ENCODE measurements at places on chromosomes 13 and 19.

GRCh38 chr13:106858903-106859532 is 291.1 kb upstream of the ARGLU1 start:
- DNase-seq: no peak

GRCh38 chr13:44021422-44021821 is 141.7 kb downstream of the LACC1 start:
- DNase-seq: no peak

- DNase-seq: no peak
Observed at GRCh38 chr19:7304200-7304599, 10.0 kb upstream of the INSR start.

DNA sequence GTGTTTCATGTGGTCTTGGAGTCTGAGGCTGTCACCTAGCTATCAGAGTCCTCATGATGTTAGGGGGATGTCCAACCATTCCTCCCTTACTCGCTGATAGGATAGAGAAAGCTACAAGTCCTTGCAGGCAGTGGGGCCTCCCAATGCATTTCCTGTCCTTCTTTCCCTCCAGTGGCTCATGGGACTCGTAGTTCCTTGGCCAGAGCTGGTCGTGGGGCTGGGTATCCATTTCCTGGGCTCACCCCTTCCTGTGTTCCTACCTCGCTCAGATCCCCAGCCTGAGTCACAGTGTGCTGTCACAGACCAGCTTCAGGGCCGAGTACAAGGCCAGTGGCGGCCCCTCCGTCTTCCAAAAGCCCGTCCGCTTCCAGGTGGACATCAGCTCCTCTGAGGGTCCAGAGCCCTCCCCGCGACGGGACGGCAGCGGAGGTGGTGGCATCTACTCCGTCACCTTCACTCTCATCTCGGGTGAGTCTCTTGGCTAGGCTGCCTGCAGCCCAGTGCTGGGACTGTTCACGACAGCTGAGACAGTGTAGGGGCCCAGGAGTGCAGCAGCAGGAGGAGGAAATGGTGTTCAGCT is 19.1 kb downstream of the TMEM150B start:
- no peak for DNase-seq

DNA sequence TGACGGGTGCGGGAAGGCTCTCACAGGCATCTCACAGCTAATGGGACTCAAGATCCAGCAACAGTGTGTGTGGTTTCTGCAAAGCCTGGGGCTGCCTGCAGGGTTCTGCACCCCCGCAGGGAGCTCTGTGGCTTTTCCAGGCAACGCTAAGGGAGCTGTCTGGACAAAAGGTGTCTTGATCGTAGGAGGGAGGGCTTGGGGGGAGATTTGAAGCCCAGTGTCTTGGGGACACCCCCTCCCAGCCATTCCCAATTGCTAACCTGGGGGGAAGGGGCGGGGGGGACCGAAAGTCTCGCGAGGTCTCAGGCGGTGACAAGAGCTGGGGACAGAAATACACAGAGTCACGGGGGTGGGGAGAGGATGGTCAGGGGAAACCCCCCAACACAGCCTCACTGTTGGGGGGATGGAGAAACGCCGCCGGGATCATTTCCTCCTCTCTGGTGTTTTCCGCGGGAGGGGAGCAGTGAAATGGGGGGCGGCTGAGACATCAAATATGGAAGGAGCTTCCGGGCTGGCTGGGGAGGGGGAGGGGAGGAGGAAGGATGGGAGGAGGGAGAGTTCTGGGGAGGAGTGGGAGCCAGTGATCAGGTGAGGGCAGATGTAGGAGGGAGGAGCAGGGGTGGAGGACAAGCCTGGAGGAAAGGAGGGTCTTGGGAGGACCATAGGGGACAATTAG is 13.3 kb downstream of the KCNC3 start:
- no peak for DNase-seq

DNA sequence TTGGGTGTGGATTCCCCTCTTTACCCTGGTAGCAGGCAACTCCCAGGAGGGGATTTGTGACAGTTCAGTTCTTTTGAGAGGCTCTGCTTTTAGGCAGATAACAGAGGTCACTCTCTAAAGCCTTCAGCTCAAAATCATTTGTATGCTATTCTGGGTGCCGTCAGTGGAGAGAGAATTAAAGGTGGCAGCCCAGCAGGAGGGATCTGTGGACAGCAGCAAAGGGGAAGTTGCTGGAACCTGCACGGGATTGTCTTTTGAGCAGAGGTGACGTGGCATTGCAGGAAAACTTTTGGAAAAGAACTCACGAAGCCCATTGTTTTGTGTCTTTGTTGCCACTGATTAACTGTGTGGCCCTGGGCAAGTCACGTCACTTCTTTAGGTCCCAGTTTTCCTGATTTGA is 62.4 kb upstream of the C1QTNF9 start:
- no peak for DNase-seq

- DNase-seq: no peak
Observed at GRCh38 chr19:40219721-40220276, 1.6 kb upstream of the TTC9B start.

DNA sequence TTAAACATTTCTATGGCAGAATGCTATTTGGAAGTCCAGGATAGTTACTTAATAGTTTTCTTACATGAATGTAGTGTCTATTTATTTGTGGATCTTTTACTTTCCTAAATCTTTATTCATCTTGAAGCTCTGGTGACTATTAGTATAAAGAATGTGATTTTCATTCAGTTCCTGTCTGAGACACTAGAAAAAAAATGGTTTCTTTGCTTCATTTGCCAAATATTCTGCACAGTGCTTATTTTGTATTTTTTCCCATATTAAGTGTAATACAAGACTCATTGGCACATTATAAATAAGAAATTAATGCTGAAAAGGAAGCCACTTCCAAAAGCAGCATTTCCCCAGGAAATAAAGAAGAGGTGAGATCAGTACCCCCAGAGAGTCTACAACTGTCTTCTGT is 109.8 kb downstream of the POSTN start:
- no peak for DNase-seq

GRCh38 chr19:15195371-15196334 is 5.1 kb downstream of the NOTCH3 start:
- no peak for DNase-seq

DNA sequence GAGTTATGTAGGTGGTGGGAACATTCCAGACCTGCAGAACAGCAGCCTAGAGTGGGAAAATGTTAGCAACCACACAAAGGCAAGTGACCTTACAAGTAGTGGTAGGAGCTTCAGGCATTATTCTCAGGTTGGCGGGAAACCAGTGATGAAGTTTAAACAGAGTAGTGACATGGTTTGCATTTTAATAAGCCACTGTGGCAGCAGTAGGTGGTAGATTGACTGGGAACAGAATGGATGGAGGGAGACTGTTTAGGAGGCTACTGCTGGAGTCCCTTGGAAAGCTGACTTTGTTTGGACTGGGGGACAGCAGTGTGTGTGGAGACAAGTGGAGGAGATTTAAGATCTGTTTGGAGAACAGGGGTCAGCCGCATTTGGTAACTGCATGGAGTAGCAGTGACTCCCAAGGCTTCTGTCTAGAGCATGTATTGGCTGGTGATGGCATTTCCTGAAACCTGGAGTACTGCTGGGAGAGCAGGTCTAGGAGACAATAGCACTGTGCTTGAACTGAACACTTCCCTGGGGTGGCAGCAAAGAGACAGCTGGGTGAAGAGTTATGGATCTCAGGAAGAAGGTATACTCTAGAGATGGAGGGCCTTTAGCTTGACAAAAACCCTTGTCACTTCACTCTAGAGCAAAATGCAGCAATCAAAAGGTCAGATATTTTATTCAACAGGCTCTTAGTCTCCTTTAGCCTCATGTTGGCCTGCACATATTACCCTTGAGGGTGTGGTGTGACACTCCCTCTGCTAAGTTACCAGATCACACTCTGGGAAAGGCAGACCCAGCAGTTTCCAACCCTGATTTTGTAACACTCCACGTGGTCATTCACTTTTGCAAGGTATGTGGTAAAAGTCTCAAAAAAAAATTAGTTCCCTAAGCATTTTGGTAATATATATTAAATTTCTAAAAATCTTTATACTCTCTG is 70.3 kb downstream of the DHRS12 start:
- no peak for DNase-seq

- no peak for DNase-seq
Observed at GRCh38 chr13:97967948-97968347, 14.5 kb downstream of the IPO5 start.

DNA sequence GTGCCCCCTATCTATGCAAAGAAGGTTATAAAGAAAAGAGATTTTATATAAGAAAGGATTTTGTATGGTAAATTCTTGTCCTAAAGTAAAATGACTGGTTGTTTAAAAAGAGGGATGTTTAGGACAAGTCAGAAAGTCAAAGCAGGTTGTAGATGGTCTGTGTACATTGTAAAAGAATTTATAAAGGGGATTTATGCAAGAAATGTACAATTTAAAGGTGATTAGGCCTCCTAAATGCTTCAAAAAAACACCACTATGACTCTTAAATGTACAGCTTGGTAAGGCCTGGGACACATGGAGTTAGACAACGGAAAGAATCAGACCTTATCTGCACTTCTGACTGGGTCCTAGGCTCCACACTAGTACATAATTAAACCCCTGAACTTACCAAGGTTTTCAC is 19.3 kb upstream of the C13orf42 start:
- no peak for DNase-seq

DNA sequence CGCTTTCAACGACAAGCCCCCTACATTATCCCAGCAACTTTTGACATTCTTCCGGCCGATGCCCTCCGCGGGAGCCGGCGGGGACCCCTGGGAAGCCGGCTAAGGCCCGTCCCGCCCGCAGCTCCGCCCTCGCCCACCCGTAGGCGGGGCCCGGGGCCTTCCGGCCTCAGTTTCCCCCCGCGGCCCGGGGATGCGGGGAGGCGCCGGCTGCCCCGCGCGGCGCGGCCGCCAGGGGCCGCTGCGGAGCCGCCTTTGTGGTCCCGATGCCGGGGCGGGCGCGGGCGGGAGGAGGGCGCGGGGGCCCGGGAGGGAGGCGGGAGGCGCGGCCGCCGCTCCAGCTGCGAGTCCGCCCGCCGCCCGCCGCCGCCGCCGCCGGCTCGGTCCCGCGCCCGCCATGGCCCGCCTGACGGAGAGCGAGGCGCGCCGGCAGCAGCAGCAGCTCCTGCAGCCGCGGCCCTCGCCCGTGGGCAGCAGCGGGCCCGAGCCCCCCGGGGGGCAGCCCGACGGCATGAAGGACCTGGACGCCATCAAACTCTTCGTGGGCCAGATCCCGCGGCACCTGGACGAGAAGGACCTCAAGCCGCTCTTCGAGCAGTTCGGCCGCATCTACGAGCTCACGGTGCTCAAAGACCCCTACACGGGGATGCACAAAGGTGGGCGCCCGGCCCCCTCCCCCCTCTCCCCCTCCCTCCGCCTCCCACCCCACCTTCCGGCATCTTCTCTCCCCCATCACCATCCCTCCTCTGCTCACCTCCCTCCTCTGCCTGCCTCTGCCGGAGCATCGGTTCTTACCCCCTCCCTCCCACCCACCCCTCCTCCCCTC is at the start of gene CELF5:
Gene CELF5 (plus strand): TSS at position 316 of the 823 bp plus-strand sequence. CDS start 79 bp downstream, at position 395.
- DNase-seq: no peak

DNA sequence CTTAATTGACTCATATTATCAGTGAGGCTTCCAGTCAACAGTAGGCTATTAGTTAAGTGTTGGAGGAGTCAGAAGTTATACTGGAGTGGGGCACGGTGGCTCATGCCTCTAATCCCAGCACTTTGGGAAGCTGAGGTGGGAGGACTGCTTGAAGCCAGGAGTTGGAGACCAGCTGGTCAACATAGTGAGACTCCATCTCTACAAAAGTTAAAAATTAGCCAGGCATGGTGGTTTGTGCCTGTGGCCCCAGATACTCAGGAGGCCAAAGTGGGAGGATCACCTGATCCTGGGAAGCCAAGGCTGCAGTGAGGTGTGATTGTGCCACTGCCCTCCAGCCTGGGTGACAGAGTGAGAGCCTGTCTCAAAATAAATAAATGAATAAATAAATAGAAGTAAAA is 53.2 kb downstream of the COMP start:
- DNase-seq: no peak

DNA sequence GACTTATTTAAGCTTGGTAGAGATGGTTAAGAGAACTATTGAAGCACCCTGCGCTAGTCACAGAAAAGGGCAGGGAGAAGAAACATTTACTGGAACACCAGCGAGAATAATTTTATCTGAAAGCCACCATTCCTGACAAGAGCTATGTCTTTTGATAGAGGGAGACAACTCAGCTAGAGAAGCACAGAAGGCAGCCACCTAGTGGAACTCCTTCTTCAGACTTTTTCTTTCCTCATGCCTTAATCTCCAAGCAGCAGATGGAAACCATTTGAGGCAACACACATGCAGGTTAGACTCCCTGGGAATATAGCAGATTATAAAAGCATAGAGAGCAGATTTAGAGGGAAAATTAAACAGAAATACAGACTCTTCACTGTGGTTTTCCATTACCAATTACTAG is 813.4 kb downstream of the SLITRK6 start:
- DNase-seq: no peak

GRCh38 chr19:19520989-19521388 is 5.0 kb downstream of the NDUFA13 start:
- DNase-seq: no peak

DNA sequence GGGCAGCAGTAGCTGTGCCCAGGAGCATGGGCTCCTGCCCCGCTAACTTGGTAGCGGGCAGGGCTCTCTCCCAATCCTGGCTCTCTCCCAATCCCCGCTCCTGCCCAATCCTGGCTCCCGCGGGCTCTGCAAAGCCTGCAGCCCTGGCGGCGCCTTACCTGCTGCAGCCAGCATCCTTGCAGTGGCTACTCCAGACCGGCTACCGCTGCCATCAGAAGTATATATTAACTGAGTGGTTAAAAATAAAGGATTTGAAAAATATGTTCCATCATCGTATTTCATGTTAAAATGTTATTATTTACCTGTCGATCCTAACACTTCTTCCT is 698.2 kb downstream of the SLITRK1 start:
- DNase-seq: no peak

DNA sequence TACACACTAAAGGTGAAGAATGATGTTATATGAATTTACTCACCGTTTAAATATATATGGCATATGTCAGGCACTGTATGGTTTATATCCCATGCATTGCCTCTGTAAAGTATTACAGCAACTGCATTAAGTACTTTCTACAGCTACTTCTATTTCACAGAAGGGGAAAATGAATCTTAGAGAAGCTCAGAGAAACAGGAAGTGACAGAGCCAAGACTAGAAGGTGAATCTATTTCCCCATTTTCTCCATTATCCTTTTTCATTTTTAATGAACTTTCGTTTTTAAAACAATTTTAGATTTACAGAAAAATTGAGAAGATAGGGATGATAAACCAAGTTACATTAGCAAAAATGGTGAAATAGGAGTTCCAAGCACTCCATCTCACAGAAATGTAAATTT is 863.3 kb downstream of the UQCRFS1 start:
- no peak for DNase-seq

DNA sequence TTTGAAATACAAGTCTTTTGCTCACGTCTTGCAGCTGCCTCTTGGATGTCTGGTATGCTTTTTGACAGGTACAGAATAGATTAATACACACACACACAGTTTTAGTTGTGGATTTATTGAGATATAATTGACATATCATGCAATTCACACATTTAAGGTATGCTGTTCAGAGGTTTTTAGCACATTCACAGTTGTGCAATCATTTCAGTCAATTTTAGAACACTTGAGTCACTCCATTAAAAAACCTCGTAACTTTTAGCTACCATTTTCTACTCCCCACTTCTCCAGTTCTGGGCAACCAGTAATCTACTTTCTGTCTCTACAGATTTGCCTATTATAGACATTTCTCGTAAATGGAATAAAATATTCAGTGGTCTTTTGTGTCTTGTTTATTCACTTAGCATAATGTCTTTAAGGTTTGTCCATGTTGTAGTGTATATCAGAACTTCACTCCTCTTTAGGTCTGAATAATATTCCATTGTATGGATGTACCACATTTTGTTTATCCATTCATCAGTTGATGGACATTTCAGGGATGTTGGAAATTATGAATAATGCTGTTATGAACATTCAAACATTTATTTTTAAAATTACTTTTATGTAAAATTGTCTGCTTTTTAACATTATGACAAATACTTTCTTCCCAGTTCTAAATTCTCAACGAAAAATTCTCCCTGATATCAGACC is 2.5 kb upstream of the ZMYM2 start:
- DNase-seq: no peak
